ENCODE measurements at places on chromosomes 11 and 22. TPM values are rescaled to one million over a fixed set of nuclear protein-coding genes. Genes with fewer than 3 reads are reported as not detected.

DNA sequence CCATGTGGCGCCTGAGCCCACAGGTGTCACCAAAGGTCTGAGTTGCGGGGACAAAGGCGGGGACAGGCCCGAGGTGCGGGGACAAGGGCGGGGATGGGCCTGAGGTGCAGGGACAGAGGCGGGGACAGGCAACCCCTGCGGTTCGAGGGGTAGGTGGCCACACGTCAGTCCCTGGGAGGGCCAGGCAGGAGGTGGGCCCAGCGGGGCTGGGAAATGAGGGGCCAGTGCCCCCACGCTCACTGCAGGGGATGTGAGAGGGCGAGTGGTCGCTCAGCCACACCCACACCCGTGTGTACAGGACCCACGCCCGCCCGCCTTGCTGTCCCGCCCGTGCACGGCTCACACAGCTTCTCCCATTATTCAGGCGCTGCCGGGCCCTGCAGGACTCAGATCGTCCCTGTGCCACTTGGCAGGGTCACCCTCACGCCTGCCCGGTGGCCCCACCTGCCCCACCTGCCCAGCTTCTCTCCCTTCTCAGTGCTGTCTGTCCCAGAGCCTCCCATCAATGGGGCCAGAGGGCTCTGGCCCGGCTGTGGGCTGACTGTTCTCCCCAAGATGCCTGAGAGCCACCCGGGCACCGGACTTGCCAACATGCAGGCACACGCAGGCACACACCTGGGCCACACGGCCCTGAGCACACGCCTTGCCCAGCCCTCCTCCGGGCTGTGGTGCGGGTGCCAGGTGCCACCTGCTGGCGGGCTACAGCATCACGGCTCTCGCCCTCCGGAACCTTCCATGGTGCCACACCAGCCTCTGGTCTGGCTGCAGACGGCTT, 14.2 kb upstream of the MUC6 start:
- DNase-seq: no peak

DNA sequence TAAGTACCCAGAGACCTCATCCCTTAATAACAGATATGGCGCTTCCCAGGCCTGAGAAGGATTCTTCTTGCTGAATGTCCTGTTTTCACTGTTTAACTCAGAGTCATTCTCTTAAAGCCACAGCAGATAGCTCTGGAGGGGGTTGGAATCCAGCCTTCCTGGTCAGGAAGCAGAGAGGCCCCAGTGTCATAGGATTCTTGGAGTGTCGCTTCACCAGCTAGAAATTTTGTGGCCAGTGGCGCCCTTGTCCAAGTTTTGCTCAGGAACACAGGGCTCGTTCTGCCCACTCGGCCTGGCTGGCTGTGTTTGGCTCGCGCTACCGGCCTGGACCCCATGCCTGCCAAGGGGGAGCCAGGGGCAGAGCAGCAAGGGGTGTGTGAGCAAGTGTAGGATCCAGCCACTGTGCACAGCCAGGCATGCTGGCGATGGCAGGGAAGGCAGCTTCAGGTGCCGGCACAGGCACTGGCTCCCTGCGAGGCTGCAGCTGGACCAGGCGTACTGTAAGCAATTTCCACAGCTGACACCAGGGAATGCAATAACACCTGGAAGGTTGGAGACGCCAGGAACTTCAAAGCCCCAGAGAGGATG, 214.8 kb upstream of the SESN3 start:
- no peak for DNase-seq

- DNase-seq: no peak
Observed at GRCh38 chr11:70825893-70826540, 426.4 kb downstream of the SHANK2 start.

GRCh38 chr11:122399375-122399774, 256.1 kb upstream of the UBASH3B start:
- DNase-seq: no peak

GRCh38 chr22:48778308-48779195, 1049.1 kb downstream of the BRD1 start:
- no peak for DNase-seq

The NLRP10 gene
- total RNA-seq: not detected

The SDHAF2 gene
- 35.5 TPM for total RNA-seq

The ENDOD1 gene
- total RNA-seq: 38.4 TPM

The BAIAP2L2 gene
- 4.1 TPM for total RNA-seq

The C1QTNF5 gene
- 6.2 TPM for total RNA-seq
